ENCODE measurements at places on chromosomes 2 and 18. TPM values are rescaled to one million over a fixed set of nuclear protein-coding genes. Genes with fewer than 3 reads are reported as not detected.

DNA sequence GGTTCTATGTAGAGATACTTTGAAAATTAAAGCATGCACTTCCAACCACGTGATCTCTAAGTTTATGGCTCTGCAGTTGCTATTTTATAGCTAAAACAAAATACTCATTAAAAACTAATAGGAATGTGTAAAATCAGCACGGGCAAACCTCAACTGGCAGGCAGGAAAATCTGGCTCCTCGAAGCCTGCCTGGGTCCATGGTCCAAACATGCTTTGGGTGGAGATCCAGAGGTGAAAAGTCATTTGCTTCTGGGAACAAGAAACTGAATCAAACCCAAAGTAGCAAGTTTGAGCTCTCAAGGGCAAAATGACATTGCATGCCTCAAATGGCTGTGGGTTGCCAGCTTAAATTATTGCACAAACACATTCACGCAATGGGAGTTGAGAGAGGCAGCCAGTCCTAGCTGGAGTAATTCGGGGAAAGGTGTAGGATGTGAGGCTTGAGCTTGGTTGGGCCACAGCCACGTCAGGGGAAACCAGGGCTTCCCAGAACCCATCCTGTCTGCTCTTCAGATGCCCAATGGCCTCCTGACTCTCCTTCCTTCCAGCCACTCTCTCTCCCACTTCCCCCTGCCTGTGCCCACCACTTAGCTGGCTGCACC, 75.2 kb upstream of the LCLAT1 start:
- no peaks in the 10 kb centered on the region for H3K27me3 ChIP-seq
- H3K4me3 ChIP-seq, result no peak overlapping the region
- H3K27ac ChIP-seq, result peak overlapping the region; percentile 56
- peak; percentile 10 for DNase-seq

DNA sequence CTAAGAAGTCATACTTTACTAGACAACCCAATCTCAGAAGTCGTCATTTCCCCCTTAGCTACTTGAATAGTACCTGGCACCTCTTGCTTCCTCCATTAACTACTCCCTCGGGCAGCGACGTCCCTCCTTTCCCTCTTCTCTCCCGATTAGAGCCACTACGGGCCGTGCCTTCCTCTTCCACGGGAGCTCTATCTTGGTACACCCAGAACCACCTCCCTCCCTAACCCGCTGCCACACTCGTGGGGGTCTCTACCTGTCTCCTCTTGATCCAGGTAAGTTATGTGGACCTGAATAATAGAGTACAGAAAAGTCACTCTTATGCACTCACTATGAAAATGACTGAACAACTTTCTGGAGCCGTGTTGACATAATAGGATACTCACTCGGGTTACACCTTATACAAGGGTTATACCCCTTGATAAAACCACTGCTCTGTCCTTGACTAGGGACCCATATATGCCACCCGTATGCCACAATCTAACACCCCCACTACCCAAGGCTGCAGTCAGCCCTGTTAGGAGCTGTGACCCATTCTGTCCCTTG, 595 bp upstream of the HDHD2 start:
- no peaks in the 10 kb centered on the region for H3K27me3 ChIP-seq
- peak overlapping the region; percentile 95 for H3K27ac ChIP-seq
- peak overlapping the region; percentile 86 for H3K4me3 ChIP-seq
- peaks cover 19% of the 10 kb centered on the region for H3K4me1 ChIP-seq

- DNase-seq, result no peak
- peak overlapping the region; percentile 84 for H3K27ac ChIP-seq
- H3K4me1 ChIP-seq, result peaks cover 58% of the 10 kb centered on the region
- H3K27me3 ChIP-seq, result no peaks in the 10 kb centered on the region
- no peaks in the 10 kb centered on the region for H3K36me3 ChIP-seq
- H3K4me3 ChIP-seq, result no peak overlapping the region
These were observed 66.2 kb downstream of the DNMT3A start for GRCh38 chr2:25275575-25275965.

DNA sequence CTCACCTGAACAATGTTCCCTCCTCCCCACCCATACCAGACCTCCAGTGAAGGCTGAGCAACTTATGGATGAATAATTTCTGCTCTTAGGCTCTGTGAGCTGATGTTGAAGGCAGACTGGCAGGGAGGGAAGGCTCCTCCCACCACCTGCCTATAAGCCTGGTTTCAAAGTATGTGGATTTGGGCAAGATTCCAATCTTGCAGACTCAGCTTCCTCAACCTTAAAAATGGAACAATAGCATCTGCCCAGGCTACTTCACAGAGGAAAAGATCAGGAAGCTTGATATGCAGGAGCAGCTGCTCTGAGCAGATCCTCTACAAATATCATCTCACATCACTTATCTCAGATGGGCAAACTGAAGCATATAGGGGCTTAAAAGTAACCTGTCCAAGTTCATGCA, 112.2 kb downstream of the ZFP36L2 start:
- no peak overlapping the region for H3K27ac ChIP-seq
- H3K4me3 ChIP-seq, result no peak overlapping the region
- H3K36me3 ChIP-seq, result no peaks in the 10 kb centered on the region
- DNase-seq, result no peak
- no peaks in the 10 kb centered on the region for H3K27me3 ChIP-seq
- H3K4me1 ChIP-seq, result peaks cover 24% of the 10 kb centered on the region

DNA sequence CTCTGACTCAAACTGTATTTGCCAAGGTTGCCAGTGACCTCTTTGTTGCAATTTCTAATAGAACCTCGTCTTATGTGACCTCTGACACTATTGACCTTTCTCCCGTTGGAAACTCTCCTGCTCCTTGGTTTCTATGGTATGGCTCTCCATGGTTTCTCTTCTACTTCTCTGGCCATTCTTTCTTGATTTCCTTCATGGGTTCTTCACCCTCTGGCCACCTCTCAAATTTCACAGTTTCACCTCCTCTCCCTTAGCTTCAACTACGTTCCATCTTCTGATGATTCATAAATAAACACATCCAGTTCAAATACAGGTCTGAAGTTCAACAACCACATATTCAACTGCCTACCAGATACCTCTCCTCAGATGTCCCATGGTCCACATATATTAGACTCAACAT, 109.5 kb downstream of the CACNB4 start:
- no peak overlapping the region for H3K4me3 ChIP-seq
- no peaks in the 10 kb centered on the region for H3K4me1 ChIP-seq
- DNase-seq, result no peak
- H3K36me3 ChIP-seq, result no peaks in the 10 kb centered on the region
- H3K27me3 ChIP-seq, result no peaks in the 10 kb centered on the region

DARS1 gene
- 56.6 TPM for total RNA-seq

- no peak overlapping the region for H3K4me3 ChIP-seq
- H3K27me3 ChIP-seq, result no peaks in the 10 kb centered on the region
- no peaks in the 10 kb centered on the region for H3K36me3 ChIP-seq
- H3K27ac ChIP-seq, result no peak overlapping the region
- no peak for DNase-seq
- no peaks in the 10 kb centered on the region for H3K4me1 ChIP-seq
These were observed 8.2 kb upstream of the KIAA2012 start for GRCh38 chr2:202064881-202065230.

MAB21L4 gene
- 117 TPM for total RNA-seq

FAM237A gene
- total RNA-seq, result not detected

DNA sequence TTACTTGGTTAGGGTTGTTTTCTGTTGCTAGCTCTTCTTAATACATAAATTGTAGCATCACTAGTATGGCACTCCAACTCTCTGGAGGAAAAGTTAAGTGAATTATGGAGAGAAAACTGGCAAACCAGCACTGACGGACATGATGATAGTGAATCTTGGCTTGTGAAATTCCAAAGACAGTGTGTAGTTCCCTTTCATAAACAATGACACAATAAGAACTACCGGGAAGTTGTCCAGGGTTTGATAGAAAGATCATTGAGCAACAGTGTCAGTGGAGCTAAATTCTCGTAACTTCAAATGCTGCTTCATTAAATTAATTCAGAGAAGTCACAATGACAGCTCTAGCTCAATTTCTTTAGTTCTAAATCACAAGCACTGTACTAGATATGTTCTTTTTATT, 66.5 kb downstream of the RIT2 start:
- no peak overlapping the region for H3K4me3 ChIP-seq
- H3K27ac ChIP-seq, result no peak overlapping the region
- no peaks in the 10 kb centered on the region for H3K36me3 ChIP-seq
- DNase-seq, result no peak
- H3K27me3 ChIP-seq, result no peaks in the 10 kb centered on the region
- H3K4me1 ChIP-seq, result no peaks in the 10 kb centered on the region

RBM44 gene
- total RNA-seq, result 0.44 TPM

- H3K4me1 ChIP-seq, result peaks cover 27% of the 10 kb centered on the region
- peak; percentile 19 for DNase-seq
- no peak overlapping the region for H3K4me3 ChIP-seq
- H3K27me3 ChIP-seq, result no peaks in the 10 kb centered on the region
- H3K36me3 ChIP-seq, result no peaks in the 10 kb centered on the region
These were observed 163.9 kb downstream of the LDLRAD4 start for GRCh38 chr18:13382366-13382953.

GRCh38 chr2:169676357-169676756, 17.8 kb downstream of the CFAP210 start:
- no peaks in the 10 kb centered on the region for H3K27me3 ChIP-seq
- H3K27ac ChIP-seq, result no peak overlapping the region
- DNase-seq, result no peak
- H3K36me3 ChIP-seq, result no peaks in the 10 kb centered on the region
- H3K4me3 ChIP-seq, result no peak overlapping the region
- H3K4me1 ChIP-seq, result no peaks in the 10 kb centered on the region

DNA sequence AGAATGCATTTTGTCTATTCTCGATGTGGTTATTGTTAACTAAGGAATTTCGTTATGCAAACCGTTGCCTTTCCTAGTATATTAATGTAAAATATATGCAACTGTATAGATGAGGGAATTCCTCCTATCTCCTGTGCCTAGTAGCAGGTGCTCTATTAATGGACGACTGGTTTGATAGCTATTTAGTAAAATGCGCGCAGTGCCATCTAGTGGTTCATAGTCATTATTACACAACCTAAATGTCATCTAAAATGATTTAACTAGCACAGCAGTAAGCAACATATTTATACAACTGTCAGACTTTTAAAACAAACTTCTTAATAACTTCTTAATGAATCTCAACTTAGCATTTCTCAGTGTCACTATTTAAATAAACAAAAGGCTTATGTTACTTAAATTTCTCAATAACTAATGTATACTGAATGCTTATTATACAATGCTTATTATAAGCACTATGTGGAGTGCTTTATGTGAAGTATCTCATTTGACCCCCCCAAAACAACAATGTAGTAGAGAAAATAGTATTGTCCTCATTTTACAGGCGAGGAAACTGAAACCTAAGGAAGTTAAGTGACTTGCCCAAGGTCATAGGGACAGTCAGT, 77.9 kb downstream of the DTNA start:
- no peak overlapping the region for H3K4me3 ChIP-seq
- H3K36me3 ChIP-seq, result no peaks in the 10 kb centered on the region
- no peaks in the 10 kb centered on the region for H3K27me3 ChIP-seq
- no peak overlapping the region for H3K27ac ChIP-seq

C2orf80 gene
- total RNA-seq, result not detected

CRYBA2 gene
- not detected for total RNA-seq

APOB gene
- under 0.01 TPM for total RNA-seq

NYAP2 gene
- total RNA-seq, result 2.0 TPM

SP9 gene
- total RNA-seq, result not detected

DNA sequence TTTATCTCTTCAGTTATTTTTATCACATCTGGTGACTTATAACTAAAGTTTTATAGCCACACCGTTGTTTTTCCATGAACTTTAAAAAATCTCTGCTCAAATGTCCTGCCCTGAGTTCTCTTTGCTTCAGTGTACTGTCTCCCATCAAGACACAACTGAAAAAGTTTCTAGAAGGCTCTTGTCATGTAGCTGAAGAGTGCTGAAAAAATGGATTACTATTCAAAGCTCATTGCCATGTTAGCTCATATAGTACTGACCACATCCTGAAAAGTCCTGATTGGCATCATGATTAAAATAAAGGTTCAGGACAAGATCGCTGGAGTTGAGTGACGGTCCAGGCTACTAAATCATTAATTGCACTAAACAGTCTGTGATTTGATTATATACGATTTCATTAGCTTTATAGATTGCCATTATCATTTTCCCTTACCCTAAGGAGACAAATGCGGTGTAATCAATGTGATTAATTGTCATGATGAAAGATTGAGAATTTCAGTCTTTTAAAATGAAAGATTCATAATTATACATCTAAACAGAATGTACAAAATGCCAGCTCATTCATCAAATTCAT, 62.2 kb downstream of the MFSD6 start:
- no peak for DNase-seq
- no peak overlapping the region for H3K4me3 ChIP-seq
- no peaks in the 10 kb centered on the region for H3K27me3 ChIP-seq
- H3K4me1 ChIP-seq, result peaks cover 28% of the 10 kb centered on the region

DNA sequence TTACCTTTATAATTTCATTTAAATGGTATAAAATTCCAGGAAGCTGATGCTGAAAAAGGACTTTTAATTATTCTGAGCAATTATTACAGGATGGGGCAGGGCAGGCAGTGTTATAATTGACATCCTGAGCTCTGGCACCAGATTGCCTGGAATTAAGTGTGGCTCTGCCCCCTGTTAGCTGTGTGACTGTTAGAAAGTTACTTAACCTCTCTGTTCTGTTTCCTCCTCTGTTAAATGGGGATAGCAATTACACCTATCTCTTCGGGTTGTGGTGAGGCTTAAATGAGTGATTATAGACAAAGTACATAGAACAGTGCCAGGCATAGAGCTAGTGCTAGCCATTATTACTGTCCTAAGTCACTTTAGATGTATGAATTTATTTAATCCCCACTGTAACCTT, 327.3 kb downstream of the SMAD2 start:
- no peaks in the 10 kb centered on the region for H3K27me3 ChIP-seq
- no peak overlapping the region for H3K27ac ChIP-seq
- H3K4me1 ChIP-seq, result peaks cover 14% of the 10 kb centered on the region

DNA sequence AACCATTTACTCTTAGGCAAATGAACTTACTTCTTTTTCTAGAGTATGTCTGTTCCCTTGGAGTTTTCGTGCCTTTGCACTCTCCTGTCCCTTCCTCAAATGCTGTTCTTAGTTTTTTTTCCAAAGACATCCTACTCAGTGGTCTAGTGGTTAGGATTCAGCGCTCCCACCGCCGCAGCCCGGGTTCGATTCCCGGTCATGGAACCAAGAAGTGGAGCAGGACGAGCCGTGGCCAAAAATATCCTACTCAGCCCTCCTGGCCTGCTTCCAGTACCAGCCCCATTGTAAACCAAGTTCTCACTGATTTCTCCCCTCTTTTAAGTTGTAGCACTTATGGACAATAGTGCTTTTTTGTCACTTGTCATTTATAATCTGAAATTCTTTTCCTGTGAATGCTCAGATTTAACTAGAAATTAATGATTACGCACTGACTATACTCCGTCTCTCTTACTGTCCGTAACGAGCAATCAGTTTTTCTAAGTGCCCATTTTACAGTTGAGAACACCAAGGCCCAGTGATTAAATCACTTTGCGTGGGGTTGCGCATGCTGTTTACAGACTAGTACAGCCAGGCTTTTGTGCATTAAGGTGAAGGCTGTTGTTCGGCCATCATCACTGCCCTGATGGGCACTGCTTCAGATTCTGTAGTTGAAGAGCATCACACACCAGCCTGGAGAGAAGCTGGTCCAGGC, 17.9 kb downstream of the GREB1 start:
- no peaks in the 10 kb centered on the region for H3K27me3 ChIP-seq
- no peak for DNase-seq
- no peaks in the 10 kb centered on the region for H3K4me1 ChIP-seq
- H3K27ac ChIP-seq, result no peak overlapping the region
- no peak overlapping the region for H3K4me3 ChIP-seq
- H3K36me3 ChIP-seq, result no peaks in the 10 kb centered on the region

- H3K4me3 ChIP-seq, result no peak overlapping the region
- H3K27me3 ChIP-seq, result no peaks in the 10 kb centered on the region
- H3K4me1 ChIP-seq, result no peaks in the 10 kb centered on the region
- no peak for DNase-seq
- H3K27ac ChIP-seq, result no peak overlapping the region
- no peaks in the 10 kb centered on the region for H3K36me3 ChIP-seq
These were observed 298.2 kb downstream of the EIPR1 start for GRCh38 chr2:3079466-3079865.

EFR3B gene
- 13.1 TPM for total RNA-seq

KANSL1L gene
- total RNA-seq, result 30.4 TPM

Data from upper lobe of left lung (tissue), 6 donors.